ENCODE measurements at places on chromosomes 2 and 18.

DNA sequence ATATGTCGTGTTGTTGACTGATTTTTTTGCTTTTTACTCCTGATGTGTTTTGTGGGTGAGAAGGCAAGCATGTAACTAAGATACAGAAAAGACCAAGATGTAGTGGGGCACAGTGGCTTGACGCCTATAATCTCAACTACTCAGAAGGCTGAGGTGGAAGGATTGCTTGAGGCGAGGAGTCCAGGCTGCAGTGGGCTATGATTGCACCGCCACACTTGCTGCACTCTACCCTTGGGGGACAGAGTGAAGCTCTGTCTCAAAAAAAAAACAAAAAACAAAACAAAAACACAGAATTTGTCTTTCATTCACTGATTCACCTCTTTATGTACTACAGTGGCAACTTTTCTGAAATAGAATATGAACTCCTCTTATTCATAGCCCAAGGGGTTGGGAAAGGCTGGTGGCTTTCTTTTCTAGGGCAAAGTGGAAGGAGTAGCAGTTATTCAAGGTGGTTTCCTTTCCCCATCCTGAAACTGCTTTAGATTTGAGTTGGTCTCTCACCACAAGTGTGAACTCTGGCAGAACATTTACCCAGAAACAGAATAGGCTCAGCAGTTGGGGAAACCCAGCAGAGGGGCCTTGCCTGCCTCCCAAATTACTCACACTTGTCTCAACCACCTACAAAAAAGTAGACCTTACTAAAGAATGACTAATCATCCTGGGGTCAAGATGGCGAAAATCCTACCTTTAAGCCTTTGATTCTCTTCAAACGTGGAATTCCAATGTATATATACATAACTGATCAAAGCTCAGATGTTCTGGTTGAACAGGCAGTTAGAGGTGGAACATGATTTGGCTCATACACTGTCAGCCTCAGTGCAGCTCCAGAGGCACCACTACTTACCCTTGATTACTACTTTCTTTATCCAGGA, 6.5 kb downstream of the TANK start:
- peak; percentile 11 for DNase-seq

DNA sequence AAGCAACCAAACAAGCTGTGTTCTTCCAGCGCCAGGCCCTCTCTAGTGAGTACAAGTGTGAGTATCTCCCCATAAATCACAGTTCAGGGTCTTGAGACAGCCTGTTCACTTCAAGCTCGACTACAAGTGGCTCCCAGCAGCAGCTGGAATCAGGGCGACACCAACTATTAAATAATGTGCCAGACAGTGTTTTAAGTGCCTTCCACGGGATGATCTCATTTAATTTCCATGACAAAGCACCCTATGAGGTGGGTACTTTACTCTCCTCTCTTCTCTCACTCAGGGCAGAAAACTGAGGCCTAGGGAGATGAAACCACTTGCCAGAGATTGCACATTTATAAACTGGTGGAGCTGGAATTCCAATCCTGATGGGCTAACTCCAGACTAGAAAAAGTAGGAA, 2.6 kb upstream of the FAM136A start:
- DNase-seq: no peak

- DNase-seq: no peak
Measured at GRCh38 chr2:8984855-8985254, 18.6 kb downstream of the MBOAT2 start.

GRCh38 chr2:211093743-211094303, 537.4 kb downstream of the CPS1 start:
- no peak for DNase-seq

GRCh38 chr18:75066936-75067335, 142.0 kb downstream of the PTGR3 start:
- DNase-seq: no peak

- no peak for DNase-seq
Measured at GRCh38 chr18:7987284-7987976, 420.3 kb downstream of the PTPRM start.

DNA sequence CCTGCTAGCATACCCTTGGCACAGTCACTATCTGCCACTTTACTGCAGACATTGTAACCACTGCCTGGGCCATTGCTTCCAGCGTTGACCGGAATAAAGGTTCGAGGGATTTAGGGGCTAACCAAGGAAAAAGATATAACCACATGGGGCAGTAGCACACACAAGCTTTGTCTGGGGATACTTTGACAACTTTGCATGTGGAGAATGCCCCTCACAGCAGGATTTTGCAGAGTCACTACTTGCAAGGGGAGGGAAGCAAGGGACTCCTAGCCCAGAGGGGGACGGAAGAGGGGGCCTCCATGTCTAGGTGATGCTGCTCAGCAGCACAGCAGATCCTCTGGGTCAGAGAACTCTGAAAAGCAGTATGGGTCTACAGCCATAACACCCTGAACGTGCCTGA, 138.7 kb downstream of the SPP2 start:
- no peak for DNase-seq
